ENCODE measurements at places on chromosomes 11 and 22.

- no peak for DNase-seq
Observed at GRCh38 chr22:24315367-24315966, 44.8 kb downstream of the SPECC1L start.

GRCh38 chr11:66359662-66360087 is 11.9 kb downstream of the SLC29A2 start:
- no peak for DNase-seq

DNA sequence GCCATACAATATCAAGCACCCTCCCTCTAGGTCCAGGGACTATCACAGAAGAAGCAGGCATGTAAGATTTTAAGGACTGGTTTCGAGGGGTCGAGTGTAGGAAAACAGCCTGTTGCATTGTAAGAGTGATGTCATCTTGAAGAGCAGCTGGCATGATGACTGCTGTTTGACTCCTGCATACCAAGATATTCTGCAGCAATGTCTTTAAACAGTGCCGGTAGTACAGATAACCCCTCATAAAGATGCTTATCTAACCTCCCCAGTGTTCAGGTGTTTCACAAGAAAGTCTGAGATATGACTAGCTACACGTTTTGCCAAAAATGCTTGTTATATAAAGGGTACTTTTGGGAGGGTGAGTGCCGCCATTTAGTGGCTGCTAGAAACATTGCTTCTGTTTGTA is 12.0 kb downstream of the FAM111A start:
- DNase-seq = no peak

GRCh38 chr11:86632499-86633269 is 39.7 kb downstream of the ME3 start:
- DNase-seq = peak; percentile 55

Measured in LoVo (cell line).